ENCODE measurements at places on chromosomes 2 and 18. TPM values are rescaled to one million over a fixed set of nuclear protein-coding genes. Genes with fewer than 3 reads are reported as not detected.
A peak's percentile ranks its signal among the peaks of the same experiment; 100 is the strongest.

The NR4A2 gene
- 2.3 TPM for polyA plus RNA-seq

The EPB41L3 gene
- polyA plus RNA-seq: 39.9 TPM

The TNFAIP6 gene
- 1.3 TPM for polyA plus RNA-seq

The OSBPL6 gene
- polyA plus RNA-seq: 3.7 TPM

The SLC40A1 gene
- polyA plus RNA-seq: 1.3 TPM

DNA sequence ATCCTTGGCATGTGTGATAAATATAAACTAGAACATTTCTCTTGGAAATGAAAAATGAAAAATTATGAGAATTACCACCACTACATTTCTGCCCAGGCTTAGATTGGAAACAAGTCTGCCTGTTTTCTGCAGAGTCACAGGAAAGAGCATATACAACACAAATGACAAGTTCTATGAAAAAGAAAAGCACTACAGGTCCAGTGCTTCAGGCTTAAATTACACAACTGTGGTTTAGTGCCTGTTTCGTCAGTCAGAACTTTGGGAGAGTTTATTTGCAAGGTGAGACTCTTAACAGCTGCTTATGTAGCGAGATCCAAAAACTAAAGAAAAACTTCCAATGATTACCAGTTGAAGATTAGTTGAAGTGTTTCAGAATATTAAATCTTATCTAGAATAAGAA is 68.9 kb downstream of the RTN4 start:
- DNase-seq: no peak

GRCh38 chr18:68564351-68564750 is 150.6 kb downstream of the TMX3 start:
- no peak for DNase-seq

GRCh38 chr2:100260712-100261620 is 61.3 kb downstream of the LONRF2 start:
- peak; percentile 85 for DNase-seq
